Dorsolateral prefrontal cortex (tissue), 122 donors: ENCODE measurements at places on chromosomes 2 and 18. TPM values are rescaled to one million over a fixed set of nuclear protein-coding genes. Genes with fewer than 3 reads are reported as not detected.

DNA sequence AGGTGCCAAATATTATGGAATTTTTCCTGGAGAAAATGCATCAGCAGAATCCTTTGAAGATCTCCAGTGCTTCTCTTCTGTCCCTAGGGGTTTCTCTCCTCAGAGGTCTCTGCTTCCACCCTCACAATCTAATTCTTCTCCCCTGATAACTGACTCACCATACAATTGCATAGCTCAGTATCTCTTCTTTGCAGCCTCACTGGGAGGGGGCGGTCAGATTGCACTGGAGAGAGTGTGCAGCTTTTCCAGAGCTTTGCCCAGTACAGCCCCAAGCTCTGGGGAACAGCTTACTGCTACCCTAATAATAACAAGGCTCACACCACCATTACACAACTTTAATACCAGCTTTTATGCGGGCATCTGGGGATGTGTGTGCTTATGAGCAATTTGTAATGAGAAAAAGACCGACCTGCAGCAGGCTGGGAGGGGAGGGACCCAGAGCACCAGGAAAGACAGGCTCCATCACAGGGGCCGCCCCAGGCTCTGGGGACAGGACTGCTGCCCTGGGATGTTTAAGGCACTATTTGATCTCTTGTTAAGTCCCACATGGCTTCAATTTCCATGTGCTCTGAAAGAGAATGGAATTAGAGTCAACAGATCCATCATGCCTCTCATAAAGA, 276.6 kb upstream of the SIX2 start:
- no peak for DNase-seq

- no peak for DNase-seq
Measured at GRCh38 chr18:57062178-57062577, 84.7 kb upstream of the BOD1L2 start.

DNA sequence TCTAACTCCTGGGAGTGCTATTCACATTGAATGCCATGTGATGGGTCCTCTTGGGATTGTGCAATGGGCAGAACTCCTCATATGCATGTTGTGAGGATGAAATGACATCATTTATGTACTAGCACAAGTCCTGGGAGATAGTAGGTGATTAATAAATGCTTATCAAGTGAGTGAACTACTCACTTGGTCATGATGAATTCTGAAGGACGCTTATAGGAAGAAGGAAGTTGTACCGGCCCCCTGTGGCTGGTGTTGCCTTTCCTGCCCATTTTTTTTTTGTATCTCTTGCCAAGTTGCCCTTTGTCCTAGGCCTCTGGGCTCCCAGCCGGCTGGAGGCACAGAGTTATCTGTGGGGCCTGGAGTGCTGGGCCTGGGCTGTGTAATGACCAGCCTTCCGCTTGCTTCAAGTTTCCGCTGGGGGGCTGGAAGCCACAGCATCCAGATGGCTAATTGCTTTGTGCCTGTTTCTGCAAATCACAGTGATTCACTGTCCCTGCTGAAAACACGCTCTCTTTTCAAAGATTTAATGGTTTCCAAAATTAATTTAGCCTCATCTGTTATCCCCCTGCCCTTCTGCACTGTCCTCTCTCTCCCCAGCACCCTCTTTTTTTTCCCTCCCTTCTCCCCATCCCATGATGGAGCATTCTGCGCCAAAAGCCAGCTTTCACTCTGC, 33.7 kb upstream of the MRPL33 start:
- DNase-seq = no peak

DNA sequence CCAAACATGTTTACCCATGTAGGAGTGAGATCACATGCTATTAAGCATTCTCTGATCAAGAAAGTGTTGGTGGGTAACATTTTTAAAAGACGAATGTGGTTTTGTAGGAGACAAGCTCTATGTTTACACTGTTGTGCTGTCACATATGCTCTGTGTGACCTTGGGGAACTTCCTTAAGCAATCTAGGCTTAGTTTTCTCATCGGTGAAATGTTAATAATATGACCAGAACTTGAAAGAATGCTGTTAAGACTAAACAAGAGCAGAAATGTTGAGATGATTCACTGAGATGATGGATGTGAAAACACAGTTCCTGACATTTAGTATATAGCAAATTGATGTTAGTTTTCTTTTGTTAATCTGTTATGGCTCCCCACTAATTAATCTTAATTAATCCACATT, 860.9 kb upstream of the CNTNAP5 start:
- DNase-seq = no peak

L3MBTL4 gene
- total RNA-seq = 26.2 TPM

DSC3 gene
- total RNA-seq = 0.33 TPM
